ENCODE measurements at places on chromosomes 7 and 10. TPM values are rescaled to one million over a fixed set of nuclear protein-coding genes. Genes with fewer than 3 reads are reported as not detected.
A peak's percentile ranks its signal among the peaks of the same experiment; 100 is the strongest.

The SFTPA1 gene
- total RNA-seq, result not detected

The ALOX5 gene
- total RNA-seq, result 8.2 TPM

- DNase-seq, result peak; percentile 0
Observed at GRCh38 chr10:46248651-46249146, 38.1 kb upstream of the ANTXRL start.

The HBP1 gene
- 71.4 TPM for total RNA-seq

The SLC16A9 gene
- total RNA-seq, result 7.2 TPM

- DNase-seq, result peak; percentile 17
Observed at GRCh38 chr7:1663223-1663622, 6.9 kb upstream of the ELFN1 start.

DNA sequence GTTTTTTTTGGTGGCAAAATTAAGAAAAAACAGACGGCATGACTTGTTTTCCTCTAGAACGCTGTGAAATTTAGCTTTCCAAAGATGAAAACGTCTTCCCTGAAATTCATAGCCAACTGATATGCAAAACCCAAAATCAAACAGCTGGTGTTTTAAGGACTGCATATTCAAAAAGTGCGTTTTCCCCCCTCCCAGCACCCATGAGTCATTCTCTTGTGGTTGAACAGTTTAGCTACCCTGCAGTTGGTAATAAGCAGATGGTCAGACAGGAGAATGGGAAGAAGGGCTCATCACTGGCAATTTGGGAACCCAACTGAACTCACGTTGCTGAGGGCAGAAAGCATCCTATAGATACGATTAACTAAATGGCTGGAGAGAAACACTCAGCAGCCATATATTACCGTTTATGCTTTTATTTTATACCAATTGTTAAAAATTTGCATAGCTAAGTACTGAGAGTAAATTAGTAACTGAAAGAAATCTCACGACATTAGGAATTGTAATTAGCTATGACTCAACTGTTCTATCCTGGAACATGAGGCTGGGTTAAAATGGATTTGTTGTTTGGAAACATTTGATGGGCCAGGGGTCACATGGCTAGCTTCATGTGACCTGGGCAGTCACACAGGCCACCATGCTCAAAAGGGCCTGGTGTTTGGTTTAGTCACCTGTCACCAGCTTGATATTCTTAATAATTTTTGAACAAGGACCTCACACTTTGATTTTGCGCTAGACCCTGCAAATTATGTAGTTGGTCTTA is 343.1 kb downstream of the PHTF2 start:
- no peak for DNase-seq

DNA sequence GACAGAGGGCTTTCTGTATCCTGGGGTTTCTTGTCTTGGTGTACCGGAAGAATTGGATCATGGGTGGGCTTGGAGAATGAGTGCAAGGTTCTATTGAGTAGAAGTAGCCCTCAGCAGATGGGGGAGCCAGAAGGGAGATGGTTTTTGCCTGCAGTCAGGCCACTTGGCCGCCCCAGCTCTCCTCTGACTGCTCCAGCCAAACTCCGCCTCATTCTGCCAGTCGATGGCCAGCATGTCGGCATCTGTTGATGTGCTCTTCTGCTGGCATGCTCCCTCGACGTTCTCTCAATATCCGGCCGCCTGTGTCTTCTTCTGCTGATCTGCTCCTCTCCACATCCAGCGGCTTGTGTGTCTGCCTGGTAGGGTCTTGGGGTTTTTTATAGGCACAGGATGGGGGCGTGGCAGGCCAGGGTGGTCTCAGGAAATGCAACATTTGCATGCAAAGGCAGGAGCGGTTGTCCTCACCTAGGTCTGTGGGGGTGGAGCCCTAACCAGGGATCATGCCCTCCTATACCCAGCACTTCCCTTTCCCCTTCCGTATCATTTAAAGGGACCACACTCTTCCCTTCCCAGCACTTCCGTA is 40.2 kb upstream of the TNS3 start:
- DNase-seq, result no peak

- no peak for DNase-seq
Observed at GRCh38 chr10:87622314-87623004, 37.2 kb upstream of the PAPSS2 start.

Data from mucosa of descending colon (tissue), 3 donors.